Stimulated activated CD4-positive, alpha-beta T cell treated with anti-CD3 and anti-CD28 coated beads, Interleukin-12 subunit alpha, Interleukin-12 subunit beta, amount 100 ng/mL, for 48 hours (primary cell): ENCODE measurements at places on chromosomes 3 and 15.

- DNase-seq: no peak
Observed at GRCh38 chr3:64441861-64442260, 216.6 kb upstream of the PRICKLE2 start.

DNA sequence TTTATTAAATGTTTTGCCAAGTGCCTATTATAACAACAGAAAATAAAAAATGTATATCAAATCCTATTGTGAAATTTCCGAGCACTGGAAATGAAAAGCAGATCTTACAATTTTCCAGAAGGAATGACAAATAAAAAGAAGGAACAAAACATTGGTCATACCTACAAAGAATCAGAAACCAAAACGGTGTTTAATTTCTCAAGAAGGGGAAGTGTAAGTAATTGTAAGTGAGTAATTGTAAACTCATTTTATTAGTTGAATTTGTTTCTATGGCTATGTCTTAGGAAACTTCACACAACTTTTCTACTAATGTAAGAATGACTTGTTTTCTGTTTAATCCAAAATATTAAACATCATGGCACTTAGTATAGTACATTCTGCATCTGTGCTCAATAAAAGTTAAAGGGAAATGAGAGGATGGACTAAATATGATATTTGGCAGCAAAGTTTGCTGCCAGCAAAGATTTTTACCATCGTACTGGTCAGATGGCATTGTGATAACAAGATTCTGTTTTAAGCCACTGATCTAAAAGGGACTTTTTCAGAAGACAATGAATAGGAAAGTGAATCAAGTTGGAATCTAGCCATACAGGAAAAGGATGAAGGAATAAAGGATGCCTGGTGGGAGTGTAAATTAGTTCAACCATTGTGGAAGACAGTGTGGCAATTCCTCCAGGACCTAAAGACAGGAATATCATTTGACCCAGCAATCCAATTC is 232.4 kb downstream of the NFKBIZ start:
- no peak for DNase-seq

DNA sequence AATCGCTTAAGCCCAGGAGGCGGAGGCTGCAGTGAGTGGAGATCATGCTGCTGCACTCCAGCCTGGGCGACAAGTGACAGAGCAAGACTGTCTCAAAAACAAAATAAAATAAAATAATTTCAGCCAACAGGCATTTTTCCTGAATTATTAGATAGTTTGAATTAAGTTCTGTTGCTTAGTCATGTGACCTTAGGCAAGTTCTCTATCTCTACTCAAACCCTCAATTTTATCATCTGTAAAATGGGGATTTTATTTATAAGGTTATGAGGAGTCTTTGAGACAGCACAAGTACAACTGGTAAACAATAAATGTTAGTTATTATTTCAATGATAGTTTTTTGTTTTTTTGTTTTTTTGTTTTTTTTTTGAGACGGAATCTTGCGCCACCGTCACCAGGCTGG is 13.0 kb downstream of the SQOR start:
- DNase-seq: no peak

GRCh38 chr3:131091768-131092167 is 65.1 kb downstream of the NEK11 start:
- no peak for DNase-seq

GRCh38 chr15:29018120-29018805 is 132.5 kb downstream of the APBA2 start:
- DNase-seq: no peak

DNA sequence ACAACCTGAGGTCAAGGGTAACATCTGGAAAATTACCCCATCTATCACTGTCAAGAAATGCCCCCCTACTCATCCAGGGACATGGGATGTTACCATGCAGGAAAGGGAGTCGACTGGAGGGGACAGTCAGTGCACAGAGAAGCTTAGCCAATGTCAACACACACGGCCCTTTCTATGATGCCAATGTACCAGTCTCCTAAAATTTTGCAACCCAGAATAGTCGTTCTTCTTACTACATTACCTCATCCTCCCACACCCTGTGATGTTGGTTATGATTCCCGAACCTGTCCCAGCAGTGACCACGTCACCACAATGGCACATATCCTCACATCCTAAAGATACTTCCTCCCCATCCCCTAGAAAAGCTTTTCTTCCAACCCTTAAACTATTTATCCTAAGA is 20.1 kb downstream of the TXNRD3 start:
- no peak for DNase-seq

- no peak for DNase-seq
Observed at GRCh38 chr3:27728195-27729087, 6.3 kb upstream of the EOMES start.

- no peak for DNase-seq
Observed at GRCh38 chr15:57485869-57486268, 105.8 kb upstream of the MYZAP start.

GRCh38 chr15:56491110-56491722 is 26.3 kb upstream of the MNS1 start:
- DNase-seq: peak; percentile 53

GRCh38 chr3:184082465-184082864 is 14.4 kb upstream of the HTR3E start:
- no peak for DNase-seq

- DNase-seq: peak; percentile 94
Observed at GRCh38 chr3:142447852-142448823, at the start of gene XRN1. TSS of gene XRN1 (minus strand) at chr3:142448037. CDS start at chr3:142447944, 93 bp downstream.

- DNase-seq: no peak
Observed at GRCh38 chr3:2511356-2511755, 412.7 kb downstream of the CNTN4 start.

DNA sequence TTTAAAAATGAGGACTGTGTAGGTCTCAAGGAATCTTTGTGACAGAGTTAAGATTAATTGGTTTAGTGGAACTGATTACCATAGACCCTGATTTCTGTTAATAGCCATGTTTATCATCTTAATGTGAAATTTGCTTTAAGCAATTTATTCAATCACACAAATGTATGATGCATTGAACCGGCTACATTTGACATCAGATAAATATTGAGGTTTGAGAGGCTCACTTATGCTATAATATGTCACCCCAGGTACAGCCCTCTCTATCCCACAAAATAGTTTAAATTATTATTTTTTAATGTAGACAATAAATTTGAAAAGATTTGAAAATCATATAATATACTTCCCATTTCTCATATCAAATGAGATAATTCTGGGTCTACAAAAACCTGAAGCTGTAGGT is 413.3 kb downstream of the NAALADL2 start:
- no peak for DNase-seq

DNA sequence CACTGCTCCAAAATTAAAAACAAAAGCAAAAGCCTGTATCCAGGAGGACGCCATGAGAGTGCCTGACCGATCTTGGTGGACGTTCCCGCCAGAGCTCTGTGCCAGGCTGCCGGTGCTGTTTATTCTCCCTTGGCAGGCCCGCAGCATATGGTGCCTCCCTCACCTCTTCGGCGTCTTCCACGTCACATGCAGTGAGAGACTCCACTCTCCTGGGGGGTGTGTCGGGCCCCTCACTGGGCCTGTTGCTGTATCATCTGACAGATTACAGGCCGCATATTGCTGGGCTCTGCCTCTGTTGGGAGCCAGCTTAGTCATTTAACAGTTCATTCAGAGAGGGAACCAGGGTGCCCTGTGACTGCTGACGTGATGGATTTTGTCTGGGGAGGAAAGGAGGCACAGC is 86.4 kb upstream of the ARRDC4 start:
- no peak for DNase-seq

- DNase-seq: no peak
Observed at GRCh38 chr15:48447657-48448056, 116.4 kb downstream of the DUT start.

GRCh38 chr3:39327053-39327745 is 2.3 kb upstream of the CCR8 start:
- DNase-seq: no peak

DNA sequence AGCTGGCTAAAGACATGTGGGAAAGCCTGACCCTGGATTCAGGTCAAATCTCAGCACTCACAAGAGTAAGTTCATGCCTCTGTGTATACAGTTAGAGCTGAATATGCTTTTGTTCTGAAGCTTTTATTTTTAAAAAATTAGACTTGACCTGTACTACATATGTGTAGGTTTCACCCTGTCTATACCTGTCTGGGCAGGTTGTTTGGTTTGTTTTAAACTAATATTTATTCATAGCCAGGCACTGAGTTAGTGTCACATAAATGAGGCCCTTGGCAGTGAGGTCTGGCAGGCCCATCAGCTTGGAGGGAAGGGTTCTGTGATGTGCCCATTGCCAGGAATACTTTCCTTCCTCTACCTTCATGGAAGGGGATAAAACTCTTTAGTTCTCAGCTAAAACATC is 1.9 kb downstream of the DNAJA4 start:
- no peak for DNase-seq

GRCh38 chr3:98532709-98533571 is 1.2 kb downstream of the GPR15 start:
- no peak for DNase-seq

- DNase-seq: no peak
Observed at GRCh38 chr15:96230526-96231181, 99.8 kb upstream of the NR2F2 start.

DNA sequence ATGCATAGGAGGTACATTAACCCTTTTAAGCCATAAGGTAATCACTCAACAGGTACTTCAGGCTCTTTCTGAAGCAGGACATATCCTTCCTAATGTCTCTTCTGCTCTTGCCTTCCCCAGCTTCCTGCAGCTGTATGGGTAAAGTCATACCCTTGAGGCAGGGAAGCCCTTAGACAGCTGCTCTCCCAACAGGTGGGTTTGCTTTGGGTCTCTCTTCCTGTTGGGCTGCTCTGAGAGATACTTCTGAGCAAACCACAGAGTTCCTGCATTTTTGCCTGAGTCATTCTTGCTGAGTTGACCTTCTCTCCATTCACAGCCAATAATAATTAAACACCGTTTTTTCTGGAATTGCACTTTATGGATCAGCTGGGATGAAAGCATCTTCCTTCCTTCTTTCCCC is 2.0 kb upstream of the TRAT1 start:
- no peak for DNase-seq

DNA sequence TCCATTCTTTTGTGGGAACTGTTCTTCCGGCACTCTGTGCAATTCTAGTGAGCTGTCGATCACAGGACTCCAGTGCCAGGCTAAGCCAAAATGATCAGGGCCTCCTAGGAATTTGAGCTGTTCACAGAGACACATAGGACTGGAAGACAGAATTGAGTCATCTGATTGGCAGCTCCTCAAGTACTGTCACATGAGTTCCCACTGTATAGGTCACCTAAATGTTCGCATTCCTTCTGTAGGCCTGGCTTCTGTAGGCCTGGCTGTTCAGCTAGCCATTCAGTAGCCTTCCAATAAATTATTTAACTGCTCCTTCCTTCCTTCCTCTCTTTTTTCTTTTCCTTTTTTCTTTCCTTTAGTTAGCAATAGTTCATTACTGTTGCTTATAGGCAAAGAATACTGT is 4.3 kb downstream of the PROS1 start:
- DNase-seq: no peak

GRCh38 chr3:32175607-32176197 is 62.8 kb upstream of the CMTM8 start:
- peak; percentile 43 for DNase-seq

GRCh38 chr3:126351771-126352475 is 5.3 kb downstream of the KLF15 start:
- no peak for DNase-seq

DNA sequence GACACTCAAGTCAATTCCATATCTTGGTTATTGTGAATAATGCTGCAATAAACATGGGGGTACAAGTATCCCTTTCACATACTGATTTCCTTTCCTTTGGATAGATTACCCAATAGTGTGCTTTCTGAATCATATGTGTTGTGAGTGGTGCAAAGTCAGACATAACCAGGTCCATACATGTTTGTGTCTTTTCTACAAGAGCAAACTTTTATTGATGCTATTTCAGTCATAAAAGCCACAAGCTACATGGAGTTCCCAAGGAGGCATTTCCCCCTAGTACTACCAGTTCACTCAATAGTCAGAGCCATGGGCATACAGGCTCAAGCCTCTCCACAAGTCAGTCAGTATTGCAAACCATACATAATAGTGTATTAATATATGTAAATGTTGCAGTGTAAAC is 10.1 kb downstream of the CEP63 start:
- DNase-seq: no peak

DNA sequence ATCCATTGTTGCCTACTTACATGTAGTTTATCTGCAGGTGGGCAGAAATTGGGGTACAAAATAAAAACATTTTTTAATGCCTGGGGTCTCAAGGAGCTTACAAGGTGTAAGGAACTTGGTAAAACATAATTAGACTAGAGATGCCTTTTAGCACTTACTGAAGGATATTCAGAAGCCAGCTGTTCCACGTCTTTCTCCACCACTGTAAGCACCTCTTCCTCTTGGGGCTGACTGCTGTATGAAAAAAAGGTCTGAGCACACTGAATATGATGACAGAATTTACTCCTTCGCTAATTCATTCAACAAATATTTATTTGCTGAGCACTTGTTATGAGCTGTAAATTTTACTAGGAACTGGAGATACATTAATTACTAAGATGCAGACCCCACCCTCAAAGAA is 539.1 kb downstream of the UNC13C start:
- no peak for DNase-seq

DNA sequence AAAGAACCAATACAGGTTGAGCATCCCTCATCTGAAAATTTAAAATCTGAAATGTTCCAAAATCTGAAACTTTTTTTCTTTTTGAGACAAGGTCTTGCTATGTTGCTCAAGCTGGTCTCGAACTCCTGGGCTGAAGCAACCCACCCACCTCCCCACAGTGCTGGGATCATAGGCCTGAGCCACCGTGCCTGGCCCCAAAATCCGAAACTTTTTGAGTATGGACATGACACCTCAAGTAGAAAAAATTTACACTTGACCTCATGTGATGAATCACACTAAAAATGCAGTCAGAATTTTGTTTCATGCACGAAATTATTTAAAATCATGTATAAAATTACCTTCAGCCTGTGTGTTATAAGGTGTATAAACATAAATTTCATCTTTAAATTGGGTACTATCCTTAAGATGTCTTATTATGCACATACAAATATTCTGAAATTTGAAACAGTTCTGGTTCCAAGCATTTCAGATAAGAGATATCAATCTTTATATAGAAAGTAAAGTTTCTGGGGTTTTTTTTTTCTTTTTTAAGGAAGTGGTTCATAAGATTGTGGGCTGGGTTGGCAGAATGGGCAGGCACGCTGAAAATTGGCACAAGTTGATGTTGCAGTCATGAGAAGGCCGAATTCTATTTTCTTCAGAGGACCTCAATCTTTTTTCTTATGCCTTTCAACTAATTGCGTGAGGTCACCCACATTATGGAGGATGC is 72.5 kb downstream of the SPRED1 start:
- DNase-seq: no peak

DNA sequence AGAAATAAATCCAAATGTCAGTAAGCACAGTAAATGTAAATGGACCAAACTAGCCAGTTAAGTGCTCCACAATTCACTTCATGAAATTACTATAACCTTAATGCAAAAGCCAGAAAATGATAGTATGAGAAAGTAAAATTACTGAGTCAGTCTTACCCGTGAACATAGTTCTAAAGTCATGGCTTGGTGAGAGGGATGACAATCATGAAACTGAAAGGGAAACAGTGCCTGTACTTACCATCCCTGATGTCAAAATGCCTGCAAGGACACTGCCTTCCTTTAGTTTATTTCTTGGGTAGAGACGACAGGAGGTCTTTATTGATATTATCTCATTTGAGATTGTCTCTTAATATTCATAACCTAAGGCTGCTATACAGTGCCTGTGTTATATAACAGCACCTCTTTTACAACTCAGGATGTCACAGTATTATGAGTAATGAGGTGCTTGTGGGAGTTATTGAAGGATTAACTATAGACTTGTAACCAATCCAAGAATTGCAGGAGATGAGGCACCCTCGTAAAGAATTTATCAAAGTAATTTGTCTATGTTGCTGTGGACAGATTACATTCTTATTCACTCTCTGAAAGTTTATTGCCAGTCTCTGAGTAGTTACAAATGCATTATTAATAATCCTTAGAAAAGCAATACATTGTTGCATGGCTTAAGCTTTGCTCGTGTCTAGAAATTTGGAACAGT is 142.9 kb upstream of the BFSP2 start:
- no peak for DNase-seq
